ENCODE measurements at places on chromosomes 16 and 17. TPM values are rescaled to one million over a fixed set of nuclear protein-coding genes. Genes with fewer than 3 reads are reported as not detected.
A peak's percentile ranks its signal among the peaks of the same experiment; 100 is the strongest.

- DNase-seq = no peak
These were observed 2.4 kb downstream of the NAGLU start for GRCh38 chr17:42538482-42538881.

DNA sequence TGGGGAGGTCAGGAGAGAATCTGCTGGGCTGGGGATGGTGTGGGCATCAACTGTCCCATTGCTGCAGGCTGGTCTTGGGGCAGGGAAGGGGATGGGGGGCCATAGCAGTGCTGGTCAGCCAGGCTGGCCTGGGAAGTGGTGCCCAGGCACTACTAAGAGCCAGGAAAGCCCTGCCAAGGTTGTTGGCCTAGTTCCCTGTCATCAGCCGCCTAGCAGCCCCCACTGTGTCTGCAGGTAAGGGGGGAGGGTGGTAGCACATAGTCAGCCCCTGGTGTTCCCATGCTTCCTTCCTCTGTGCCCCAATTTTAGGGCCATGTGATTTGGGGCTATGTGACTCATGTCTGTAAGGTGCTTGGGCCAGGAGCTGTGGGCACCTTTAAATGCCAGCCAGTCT, 17.8 kb downstream of the GJD3 start:
- no peak for DNase-seq

Gene NPEPPS
- 95.0 TPM for total RNA-seq

Gene TAC4
- not detected for total RNA-seq

- no peak for DNase-seq
These were observed 11.4 kb upstream of the DNAI2 start for GRCh38 chr17:74262601-74263000.

GRCh38 chr16:75238132-75238852, 13.1 kb downstream of the BCAR1 start:
- DNase-seq = peak; percentile 89

Gene SLC5A11
- not detected for total RNA-seq

DNA sequence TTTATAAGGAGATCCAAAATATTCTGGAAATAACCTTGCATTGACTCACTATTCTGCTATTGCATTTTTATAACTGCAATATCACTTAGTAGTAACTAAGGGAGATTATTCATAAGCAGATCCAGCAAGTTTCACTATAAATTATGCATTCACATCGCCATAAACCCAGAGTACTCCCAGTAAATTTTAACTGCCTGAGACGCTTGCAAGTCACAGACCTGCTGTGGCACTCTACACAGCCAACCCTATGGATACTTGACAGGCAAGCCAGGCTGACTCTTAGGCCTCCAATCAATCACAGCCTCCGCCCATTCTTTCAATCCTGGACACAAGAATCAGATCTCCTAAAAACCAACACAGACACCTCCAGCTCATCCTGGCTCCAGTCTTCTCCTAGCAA, 28.2 kb downstream of the USP31 start:
- DNase-seq = peak; percentile 19

GRCh38 chr16:11688520-11688886, 20.2 kb downstream of the SNN start:
- no peak for DNase-seq

- DNase-seq = no peak
These were observed 3.0 kb downstream of the APPBP2 start for GRCh38 chr17:60522889-60523626.

Gene NXPH3
- total RNA-seq = 0.43 TPM

Gene AOC2
- 0.43 TPM for total RNA-seq

Gene DHRS7C
- not detected for total RNA-seq

- DNase-seq = peak; percentile 46
These were observed 1.8 kb upstream of the ANKRD11 start for GRCh38 chr16:89491974-89492687.

DNA sequence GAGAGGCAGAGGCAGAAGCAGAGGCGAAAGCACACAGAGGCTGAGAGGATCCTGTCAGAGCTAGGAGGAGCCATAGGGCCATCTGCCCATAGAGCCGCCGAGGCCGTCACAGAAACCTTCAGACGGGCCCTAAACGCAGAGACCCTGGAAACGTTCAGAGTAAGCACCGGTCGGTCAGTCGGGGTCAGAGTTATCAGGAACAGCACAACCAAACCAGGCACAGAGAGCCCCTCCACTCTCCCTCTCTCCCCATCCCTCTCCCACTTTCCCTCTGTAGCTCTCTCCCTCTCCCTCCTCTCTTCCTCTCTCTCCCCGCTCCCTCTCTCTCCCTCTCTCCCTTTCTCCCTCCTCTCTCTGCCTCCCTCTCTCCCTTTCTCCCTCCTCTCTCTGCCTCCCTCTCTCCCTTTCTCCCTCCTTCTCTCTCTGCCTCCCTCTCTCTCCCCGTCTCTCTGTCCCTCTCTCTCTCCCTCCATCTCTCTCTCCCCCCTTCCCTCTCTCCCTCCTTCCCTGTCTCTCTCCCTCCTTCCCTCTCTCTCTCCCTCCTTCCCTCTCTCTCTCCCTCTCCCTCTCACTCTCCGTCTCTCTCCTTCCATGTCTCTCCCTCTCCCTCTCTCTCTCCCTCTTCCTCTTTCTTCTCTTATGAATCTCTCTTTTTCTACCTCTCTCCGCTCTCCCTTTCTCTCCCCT, 138.9 kb downstream of the C16orf95 start:
- peak; percentile 25 for DNase-seq

DNA sequence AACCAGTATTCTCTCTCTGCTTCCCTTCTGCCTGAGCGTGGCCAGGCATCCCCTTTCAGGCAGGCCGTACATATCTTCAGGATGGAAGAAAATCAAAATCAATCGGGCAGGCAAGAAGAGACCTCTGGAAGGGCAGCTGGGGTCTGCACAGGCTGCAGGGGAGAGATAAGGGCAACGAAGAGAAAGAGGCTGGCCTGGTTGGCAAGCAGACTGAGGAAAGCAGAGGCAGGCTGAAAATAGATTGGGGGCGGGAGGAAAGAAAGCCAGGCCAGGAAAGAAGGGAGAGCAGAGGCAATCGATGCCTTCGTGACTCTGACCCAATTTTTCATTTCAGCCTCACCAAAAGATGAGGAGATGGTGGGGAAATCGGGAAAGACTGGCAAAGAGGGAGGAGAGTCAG, 18.1 kb downstream of the PIPOX start:
- no peak for DNase-seq

Gene CTCF
- total RNA-seq = 33.7 TPM

DNA sequence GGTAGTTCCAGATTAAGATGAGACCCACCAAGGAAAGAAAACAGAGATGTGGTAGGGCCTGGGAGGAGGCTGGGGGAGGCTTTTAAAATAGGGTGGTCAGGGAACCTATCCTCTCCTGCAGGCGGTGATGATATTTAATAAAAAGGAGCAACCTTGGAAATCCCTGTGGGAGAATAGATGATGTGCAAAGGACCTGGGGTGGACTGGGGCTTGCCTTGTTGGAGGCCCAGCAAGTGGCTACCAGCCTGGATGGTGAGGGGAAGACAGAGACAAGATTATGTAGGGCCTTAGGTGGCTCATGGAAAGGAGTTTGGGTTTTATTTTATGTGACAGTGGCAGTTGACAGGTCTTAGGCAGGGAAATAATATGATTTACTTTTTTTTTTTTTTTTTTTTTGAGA, 1.8 kb downstream of the POLR3E start:
- no peak for DNase-seq

GRCh38 chr17:55294042-55294751, 29.4 kb downstream of the HLF start:
- peak; percentile 6 for DNase-seq

DNA sequence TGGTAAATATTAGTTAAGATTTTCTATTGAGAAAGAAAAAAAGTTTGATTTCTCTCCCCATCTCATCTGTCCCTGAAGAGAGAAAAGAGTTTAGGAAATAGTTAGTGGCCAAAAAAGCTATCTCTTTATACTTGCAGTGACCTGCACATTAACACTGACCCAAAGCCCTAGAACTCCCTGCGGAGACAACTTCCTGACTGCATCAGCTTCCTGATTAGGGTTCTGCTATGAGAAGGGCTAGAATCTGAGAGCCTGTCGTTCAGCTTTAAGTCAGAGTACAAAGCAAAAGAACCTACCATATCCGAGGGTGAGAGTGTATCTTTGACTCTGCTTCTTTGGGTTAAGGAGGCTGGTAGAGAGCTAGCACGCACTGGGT, 24.7 kb downstream of the LIMD2 start:
- DNase-seq = peak; percentile 30

- DNase-seq = no peak
These were observed 11.0 kb downstream of the TBC1D24 start for GRCh38 chr16:2485811-2486507.

Gene TEFM
- total RNA-seq = 9.7 TPM

GRCh38 chr17:59825533-59826322, 67.0 kb downstream of the TUBD1 start:
- peak; percentile 88 for DNase-seq

Gene MLX
- total RNA-seq = 31.2 TPM

DNA sequence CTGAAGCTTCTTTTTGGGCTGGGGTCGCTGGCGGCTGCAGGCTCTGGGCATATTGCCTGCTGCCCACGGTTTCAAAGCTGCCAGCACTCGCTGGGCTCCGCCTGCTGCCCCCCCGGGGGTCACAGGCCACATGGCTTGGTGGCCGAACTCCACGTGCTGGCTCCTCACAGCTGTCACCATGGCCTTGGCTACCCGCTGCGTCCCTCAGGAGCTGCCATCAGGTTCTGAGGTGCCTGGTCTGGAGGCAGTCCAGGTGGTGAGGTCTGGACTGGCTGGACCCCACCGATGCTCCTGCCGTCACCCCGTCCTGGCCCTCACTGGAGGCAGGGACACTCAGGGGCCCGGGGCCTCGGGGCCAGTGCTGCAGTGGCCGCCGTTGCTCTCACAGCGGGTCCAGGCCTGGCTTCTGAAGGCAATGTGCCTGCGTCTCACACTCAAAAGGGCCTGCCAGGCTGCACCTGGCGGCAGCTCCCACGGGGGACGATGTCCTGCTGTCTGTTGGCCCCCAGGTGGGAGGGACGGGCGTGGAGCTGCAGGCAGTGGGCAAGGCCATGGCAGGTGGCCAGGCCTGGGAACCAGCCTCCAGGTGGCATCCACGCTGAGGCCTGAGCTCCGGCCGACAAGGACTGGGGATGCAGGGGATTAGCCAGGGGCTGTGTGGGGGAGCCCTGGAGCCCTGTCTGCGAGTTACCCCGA, 13.3 kb downstream of the CAPN15 start:
- DNase-seq = no peak

DNA sequence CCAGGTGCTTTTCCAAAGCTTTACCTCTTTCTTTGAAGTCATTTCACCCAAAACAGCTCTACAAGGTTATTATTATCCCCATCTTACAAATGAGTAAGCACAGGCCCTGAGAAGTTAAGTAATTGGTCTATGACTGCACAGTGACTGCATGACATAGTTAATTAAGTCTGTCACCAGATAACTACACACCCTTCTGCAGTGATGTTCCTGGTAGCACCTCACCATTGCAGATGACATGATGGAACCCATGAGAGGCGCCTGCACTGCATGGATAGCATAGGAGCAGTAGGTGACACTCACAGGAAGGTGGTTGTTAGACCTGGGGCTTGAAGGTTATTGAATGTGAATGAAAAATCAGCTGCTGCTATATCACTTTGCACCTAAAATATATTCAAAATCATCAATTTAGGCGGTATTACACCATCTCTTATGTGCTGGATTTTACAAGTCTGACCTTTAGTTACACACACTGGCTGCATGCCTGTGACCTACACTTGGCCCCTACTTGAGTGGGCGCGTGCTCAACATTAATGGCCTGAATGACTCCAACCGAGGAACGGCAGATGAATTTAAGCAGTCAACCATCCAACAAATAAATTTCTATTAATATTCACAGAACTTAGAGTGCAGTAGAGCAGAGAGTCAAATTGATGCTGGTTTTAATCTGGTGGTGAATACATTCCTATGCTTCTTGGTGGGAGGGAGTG, 239.6 kb downstream of the CDH11 start:
- peak; percentile 36 for DNase-seq

Gene ENDOV
- 20.0 TPM for total RNA-seq

DNA sequence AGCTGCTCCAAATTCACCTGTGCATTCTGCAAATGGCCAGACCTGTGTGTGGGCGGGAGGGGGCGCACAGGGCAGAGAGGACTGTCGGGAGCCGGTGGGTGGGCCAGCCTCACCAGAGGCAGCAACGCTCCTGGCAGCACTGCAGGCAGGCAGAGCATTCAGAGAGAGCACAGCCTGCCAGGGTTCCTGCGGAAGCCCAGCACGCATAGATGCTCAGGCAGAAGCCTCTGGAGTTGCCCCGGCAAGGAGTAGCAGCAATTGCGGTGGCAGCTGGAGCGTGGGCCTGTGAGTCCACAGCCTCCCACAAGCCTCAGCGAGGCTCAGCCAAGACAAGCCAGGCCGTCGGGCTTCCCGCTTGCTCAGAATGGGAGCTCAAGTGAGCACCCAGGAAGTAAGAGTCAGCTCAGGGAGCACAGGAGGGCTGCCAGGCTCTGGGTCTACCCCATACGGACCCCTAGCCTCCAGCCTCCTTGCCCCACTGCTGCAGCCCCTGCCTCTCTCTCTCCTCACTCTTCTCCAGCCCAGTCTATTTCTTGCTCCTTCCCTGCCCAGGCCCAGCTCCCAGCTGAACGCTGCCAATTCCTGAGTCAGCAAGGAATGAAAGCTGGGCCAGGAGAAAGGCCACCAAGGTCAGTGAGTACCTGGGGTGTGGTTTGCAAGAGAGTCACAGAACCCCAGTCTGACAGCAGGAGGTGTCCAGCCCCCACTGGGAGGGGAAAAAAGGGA, 9.6 kb downstream of the EMC6 start:
- DNase-seq = no peak

Gene TVP23B
- total RNA-seq = 92.8 TPM

DNA sequence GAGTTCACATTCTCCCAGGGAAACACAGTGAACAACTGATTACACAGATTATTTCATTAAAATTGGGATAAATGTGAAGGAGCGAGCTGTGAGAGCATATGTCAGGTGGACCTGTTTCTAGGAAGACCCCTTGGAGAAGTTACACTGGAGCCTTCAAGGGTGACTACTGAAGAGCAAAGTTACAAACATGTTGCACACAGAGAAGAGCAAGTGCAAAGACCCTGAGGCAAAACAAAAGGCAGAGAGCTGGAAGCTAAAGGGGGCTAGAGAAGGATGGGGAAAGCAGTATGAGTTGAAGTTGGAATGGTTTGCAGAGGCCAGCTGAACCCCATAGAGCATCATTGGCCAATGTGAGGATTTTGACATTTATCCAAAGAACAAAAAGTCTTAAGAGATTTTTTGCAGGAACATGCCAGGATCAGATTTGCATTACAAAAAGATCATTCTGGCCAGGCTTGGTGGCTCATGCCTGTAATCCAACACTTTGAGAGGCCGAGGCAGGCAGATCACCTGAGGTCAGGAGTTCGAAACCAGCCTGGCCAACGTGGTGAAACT, 14.1 kb downstream of the PDZD9 start:
- DNase-seq = no peak

- no peak for DNase-seq
These were observed 14.6 kb downstream of the IRX6 start for GRCh38 chr16:55338646-55339045.

Measured in fibroblast of villous mesenchyme (primary cell).